ENCODE measurements at places on chromosomes 11 and 22.
A peak's percentile ranks its signal among the peaks of the same experiment; 100 is the strongest.

DNA sequence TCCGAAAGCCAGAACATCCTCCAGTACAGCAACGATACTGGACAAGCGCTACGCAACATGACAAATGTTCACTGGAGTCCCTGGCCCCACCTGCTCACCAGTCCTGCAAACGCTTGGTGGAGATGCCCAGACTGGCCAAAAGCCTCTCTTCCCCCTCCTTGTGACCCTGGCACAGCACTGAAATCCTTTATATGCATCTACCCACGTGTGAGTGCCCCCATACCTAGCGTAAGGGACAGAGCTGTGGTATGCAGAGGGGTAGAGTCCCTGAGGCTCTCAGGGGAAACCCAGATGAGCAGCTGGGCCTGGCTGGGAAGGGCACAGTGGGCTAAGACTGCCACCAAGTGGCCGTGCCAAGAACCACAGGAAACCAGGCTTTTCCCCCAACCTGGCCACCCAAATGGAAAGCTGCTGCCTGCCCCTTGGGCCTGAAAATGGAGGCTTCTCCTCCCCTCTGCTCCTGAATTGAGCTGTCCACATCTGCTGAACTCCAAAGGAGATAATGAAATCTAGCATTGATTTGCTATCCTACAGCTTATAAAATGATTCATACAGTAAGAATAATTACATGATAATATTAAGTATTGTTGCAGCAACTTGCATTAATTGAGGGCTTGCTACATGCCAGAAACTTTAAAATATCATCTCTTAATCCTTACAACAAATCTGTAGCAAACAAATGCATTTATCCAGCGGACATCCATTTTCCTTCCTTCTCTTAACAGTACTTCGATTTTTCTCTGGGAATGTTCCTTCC, 24.8 kb upstream of the TTC12 start:
- H3K4me3 ChIP-seq: no peak overlapping the region
- DNase-seq: peak; percentile 33
- H3K36me3 ChIP-seq: no peaks in the 10 kb centered on the region

DNA sequence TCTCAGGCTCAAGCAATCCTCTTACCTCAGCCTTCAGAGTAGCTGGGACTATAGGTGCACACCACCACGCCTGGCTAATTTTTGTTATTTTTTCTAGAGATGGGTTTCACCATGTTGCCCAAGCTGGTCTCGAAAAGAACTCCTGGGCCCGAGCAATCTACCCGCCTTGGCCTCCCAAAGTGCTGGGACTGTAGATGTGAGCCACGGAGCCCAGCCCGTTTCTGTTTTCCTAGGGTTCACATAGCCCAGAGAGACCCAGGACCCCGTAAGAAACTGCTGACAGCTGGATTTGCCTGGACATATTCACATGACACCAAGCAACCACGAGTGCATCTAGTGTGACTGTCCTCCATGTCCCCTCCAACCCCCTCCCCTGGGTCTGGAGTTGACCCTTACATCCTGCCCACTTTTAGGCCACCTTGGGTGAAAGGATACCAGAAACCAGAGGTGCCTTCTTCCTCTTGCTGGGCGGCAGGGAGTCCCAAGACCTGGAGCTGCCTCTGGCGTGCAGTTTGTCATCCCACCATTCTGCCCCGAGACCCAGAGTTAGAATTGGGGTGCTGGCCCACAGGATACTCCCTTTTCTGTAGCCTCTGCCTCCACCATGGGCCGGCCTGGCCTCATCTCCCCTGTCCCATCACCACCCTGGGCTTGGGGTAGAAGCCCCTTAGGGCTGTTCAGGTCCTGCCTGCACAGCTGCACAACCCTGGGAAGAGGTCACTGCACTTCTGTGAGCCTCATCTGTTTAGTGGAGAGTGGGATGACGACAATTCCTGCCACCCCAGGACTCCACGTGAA, 3.7 kb upstream of the RIN1 start:
- no peak overlapping the region for H3K4me3 ChIP-seq
- DNase-seq: no peak
- peaks cover 6% of the 10 kb centered on the region for H3K36me3 ChIP-seq
- H3K27ac ChIP-seq: no peak overlapping the region
- H3K27me3 ChIP-seq: no peaks in the 10 kb centered on the region

GRCh38 chr11:65279741-65280440, 18.1 kb downstream of the POLA2 start:
- peak overlapping the region; percentile 1 for H3K27ac ChIP-seq
- H3K4me3 ChIP-seq: no peak overlapping the region
- no peak for DNase-seq
- peaks cover 25% of the 10 kb centered on the region for H3K4me1 ChIP-seq
- no peaks in the 10 kb centered on the region for H3K27me3 ChIP-seq
- peaks cover 53% of the 10 kb centered on the region for H3K36me3 ChIP-seq

DNA sequence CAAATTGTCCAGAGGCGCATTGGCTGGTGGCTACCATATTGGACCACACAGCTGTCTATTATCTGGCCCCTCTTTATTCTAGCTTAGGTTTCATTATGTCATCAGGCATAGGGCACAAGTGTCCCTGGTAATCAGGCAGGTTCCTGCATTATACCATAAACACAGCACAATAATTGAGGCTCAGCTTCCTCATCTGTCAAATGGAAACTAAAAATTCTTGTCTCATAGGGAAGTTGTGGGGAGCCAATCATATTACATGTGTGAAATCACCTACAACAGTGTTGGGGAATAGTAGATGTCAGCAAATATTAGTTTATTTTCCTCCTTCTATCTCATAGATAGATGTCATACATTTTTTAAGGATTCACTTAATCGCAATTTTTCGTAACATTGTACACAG, 231.0 kb upstream of the SORL1-AS1 start:
- no peaks in the 10 kb centered on the region for H3K27me3 ChIP-seq
- H3K4me3 ChIP-seq: no peak overlapping the region
- no peaks in the 10 kb centered on the region for H3K4me1 ChIP-seq
- H3K36me3 ChIP-seq: no peaks in the 10 kb centered on the region

DNA sequence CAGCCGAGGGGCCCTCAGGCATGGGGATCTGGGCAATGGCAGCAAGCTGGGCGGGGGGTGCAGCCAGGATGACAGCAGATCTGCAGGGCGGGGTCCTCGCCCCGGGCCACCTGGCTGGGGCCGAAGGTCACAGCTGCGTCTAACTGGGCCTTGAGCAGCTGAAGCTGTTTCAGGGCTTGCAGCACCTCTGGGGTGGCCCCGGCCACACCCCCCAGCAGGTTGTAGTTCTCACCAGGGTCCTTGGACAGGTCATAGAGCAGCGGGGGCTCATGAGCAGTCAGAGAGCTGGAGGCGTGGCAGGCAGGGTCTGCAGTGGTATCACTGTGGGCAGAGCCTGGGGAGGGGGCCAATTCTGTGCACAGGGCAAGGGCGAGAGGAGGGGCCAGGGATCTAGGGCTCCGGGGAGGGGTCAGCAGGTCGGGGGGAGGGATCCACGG, 2.8 kb downstream of the ARSA start:
- no peak overlapping the region for H3K27ac ChIP-seq
- peaks cover 59% of the 10 kb centered on the region for H3K4me1 ChIP-seq
- no peak for DNase-seq

DNA sequence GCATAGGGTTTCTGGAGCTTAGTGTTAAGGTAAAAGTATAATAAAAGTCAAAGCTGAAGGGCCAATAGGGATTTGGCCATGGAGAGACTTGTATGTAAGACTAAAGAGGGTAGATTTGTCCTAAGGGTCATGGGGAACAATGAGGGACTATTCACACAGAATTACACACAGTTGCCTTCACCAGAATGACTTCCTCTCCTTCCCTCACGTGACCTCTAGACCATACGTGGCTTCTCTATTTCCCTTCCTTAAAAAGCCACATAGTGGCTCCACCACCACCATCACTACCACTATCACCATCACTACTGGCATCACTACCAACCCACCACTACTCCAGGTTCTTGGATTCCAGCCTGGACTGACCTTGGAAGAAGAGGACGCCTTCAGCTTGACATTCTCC, 2.8 kb downstream of the HPX start:
- DNase-seq: no peak
- no peak overlapping the region for H3K27ac ChIP-seq
- H3K27me3 ChIP-seq: no peaks in the 10 kb centered on the region
- no peaks in the 10 kb centered on the region for H3K36me3 ChIP-seq

DNA sequence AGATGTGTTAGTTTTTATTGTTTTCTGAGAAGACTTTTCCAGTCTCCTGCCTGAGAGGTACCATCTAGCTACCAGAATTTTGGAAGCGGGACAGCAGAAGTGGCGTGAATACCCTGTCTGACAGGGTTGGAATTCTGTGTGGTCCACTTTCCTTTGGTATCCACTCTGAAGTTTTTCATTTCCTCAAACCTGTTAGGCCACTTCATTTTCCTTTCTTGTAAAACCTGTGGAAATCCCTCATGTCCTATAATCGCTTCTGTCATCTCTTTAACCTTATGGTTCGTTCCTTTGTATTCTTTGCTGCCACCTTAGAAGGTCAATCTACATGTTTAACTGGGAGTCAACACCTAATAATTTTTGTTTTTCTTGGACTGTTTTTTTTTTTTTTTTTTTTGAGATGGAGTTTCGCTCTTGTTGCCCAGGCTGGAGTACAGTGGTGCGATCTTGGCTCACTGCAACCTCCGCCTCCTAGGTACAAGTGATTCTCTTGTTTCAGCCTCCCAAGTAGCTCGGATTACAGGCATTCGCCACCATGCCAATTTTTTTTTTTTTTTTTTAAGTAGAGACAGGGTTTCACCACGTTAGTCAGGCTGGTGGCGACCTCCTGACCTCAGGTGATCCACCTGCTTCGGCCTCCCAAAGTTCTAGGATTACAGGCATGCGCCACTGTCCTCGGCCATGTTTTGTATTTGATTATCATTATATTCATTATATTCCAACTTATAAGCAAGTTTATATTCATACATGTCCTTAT, 7.1 kb downstream of the SFI1 start:
- H3K36me3 ChIP-seq: no peaks in the 10 kb centered on the region
- no peak for DNase-seq
- H3K27ac ChIP-seq: no peak overlapping the region
- H3K4me1 ChIP-seq: no peaks in the 10 kb centered on the region
- no peak overlapping the region for H3K4me3 ChIP-seq

DNA sequence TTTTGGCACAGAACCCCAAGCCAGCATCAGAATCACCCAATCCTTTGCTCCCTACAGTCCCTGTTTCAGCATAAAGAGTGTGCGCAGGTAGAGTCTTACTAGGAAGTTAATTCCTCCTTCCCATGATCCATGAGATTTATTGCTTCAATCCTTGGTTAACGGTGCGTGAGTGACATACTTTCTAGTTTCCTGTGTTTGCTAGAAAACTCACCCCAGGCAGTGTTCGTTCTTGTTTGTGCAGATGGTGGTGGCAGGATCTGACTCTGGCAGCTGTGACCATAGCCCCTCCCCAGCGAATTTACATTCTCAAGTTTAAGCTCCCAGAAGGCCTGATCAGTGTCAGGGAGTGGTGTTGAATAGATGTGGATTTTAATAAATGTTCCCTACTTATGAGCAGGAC, 106.7 kb upstream of the CCT8L2 start:
- no peaks in the 10 kb centered on the region for H3K36me3 ChIP-seq
- no peak overlapping the region for H3K27ac ChIP-seq
- no peak for DNase-seq
- no peak overlapping the region for H3K4me3 ChIP-seq

- H3K4me1 ChIP-seq: peaks cover 46% of the 10 kb centered on the region
- DNase-seq: no peak
- H3K27me3 ChIP-seq: no peaks in the 10 kb centered on the region
- H3K36me3 ChIP-seq: peaks cover 25% of the 10 kb centered on the region
Measured at GRCh38 chr11:64234647-64235379, 429 bp downstream of the VEGFB start.

DNA sequence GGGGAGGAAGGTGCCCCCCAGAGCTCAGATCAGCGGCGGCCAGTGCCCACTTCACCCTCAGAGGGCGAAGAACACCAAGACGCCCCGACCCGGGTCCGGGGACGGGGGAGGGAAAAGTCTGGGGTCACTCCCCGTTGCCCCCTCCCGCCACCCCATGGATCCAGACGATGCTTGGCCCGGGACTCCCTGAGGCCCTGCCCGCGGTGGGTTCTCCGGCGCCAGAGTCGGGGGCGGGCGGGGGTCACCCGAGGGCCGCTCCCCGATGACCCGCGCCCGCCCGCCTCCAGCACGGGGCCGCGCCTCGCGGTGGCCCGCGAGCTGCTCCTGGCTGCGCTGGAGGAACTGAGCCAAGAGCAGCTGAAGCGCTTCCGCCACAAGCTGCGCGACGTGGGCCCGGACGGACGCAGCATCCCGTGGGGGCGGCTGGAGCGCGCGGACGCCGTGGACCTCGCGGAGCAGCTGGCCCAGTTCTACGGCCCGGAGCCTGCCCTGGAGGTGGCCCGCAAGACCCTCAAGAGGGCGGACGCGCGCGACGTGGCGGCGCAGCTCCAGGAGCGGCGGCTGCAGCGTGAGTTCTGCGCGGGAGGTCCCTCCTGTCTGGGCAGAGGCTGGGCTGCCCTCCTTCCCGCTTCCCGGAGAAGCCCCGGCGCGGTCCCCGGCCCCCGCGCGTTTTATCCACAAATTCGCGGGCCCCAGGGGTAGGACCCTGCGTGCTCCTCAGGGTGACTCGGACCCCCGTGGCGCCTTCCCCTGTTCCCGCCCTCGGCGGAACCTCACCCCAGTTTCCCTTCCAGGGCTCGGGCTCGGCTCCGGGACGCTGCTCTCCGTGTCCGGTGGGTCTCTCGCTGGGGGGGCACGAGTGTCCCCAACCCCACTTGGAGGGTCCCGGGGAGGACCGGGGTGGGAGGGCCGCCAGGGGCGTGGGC, 1.1 kb downstream of the NLRP6 start:
- peak; percentile 3 for DNase-seq
- H3K36me3 ChIP-seq: no peaks in the 10 kb centered on the region
- no peak overlapping the region for H3K27ac ChIP-seq
- peak overlapping the region; percentile 24 for H3K4me3 ChIP-seq
- H3K4me1 ChIP-seq: peaks cover 30% of the 10 kb centered on the region

DNA sequence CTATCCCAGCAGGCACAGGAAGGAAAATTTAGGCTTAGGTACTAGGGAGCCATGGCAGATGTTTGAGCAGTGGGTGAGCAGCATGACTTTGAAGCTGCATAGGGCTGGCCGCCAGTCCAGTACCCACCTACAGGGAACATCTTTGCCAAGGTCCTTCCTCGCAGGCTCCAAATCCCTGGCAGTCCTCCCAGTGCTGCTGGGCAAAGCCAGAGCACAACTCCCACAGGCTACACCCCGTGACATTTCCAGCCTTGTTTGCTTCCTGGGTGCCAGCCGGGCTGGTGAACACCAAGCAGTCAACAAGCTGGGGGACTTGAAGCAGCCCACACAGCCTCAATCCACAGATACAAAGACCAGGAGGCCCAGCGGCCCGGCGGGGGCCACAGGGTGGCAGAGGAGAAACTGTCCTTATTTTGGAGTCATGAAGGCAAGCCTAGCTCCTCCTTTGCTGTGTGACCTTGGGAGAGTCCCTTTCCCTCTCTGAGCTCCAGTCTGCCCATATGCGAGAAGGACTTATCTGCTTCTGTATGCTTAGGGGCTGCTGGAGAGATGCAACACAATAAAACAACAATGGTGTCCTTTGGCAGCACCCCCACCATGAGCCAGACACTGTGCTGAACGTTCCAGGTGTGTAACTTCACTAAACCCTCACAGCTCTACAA, 28.0 kb downstream of the TPST2 start:
- H3K36me3 ChIP-seq: peaks cover 9% of the 10 kb centered on the region
- no peaks in the 10 kb centered on the region for H3K27me3 ChIP-seq
- peaks cover 26% of the 10 kb centered on the region for H3K4me1 ChIP-seq
- DNase-seq: peak; percentile 71

- DNase-seq: peak; percentile 10
- H3K27ac ChIP-seq: peak overlapping the region; percentile 74
- no peaks in the 10 kb centered on the region for H3K36me3 ChIP-seq
- H3K27me3 ChIP-seq: no peaks in the 10 kb centered on the region
Measured at GRCh38 chr11:74783241-74783871, 34.7 kb downstream of the RNF169 start.

GRCh38 chr11:105164208-105164607, 24.6 kb upstream of the CARD18 start:
- no peaks in the 10 kb centered on the region for H3K36me3 ChIP-seq
- no peak for DNase-seq
- no peaks in the 10 kb centered on the region for H3K4me1 ChIP-seq
- H3K4me3 ChIP-seq: no peak overlapping the region
- no peak overlapping the region for H3K27ac ChIP-seq

Measured in heart right ventricle (tissue), 16 donors.